K562 (cell line): ENCODE measurements at places on chromosomes 5 and 9.
A peak's percentile ranks its signal among the peaks of the same experiment; 100 is the strongest.

- no peaks in the 10 kb centered on the region for H3K27me3 ChIP-seq
- H3K36me3 ChIP-seq: peaks cover 55% of the 10 kb centered on the region; the same call in 2 of the 3 replicates
- no peak overlapping the region for H3K4me3 ChIP-seq
- no peak for DNase-seq
- H3K27ac ChIP-seq: no peak overlapping the region
Measured at GRCh38 chr5:177546258-177546741, 8.1 kb downstream of the FAM193B start.

DNA sequence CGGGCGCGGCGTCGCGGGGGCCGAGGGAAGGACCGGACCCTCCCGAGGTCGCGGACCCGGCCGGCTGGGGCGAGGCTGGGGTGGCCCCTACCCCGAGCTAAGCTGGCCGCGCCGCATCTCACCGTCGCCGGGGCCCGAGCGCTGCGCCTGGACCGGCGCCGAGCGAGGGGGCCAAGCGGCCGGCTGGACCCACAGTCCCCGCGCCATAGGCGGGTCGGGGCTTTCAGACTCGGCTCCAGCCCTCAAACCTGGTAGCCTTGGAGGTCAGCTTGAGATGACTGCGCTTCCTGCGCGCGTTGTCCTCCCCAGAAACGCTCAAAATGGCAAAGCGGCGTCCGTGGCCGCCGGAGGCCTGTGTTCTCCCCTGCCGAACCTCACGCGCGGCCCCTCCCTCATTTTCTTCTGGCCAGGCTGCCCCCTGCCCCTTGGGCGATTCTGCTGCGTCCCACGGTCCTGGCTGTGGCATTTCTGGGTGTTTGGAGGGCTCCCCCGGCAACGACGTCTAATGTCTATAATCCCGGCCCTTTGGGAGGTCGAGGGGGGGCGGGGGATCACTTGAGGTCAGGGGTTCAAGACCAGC is 8.7 kb upstream of the GRIN1 start:
- H3K4me1 ChIP-seq: peaks cover 37% of the 10 kb centered on the region
- no peaks in the 10 kb centered on the region for H3K27me3 ChIP-seq
- H3K36me3 ChIP-seq: peaks cover 2% of the 10 kb centered on the region; the same call in 1 of the 3 replicates
- DNase-seq: no peak

- peaks cover 3% of the 10 kb centered on the region; the same call in 1 of the 3 replicates for H3K4me1 ChIP-seq
- no peak overlapping the region for H3K4me3 ChIP-seq
- no peak overlapping the region for H3K27ac ChIP-seq
Measured at GRCh38 chr9:89304834-89305188, 6.2 kb upstream of the CKS2 start.

DNA sequence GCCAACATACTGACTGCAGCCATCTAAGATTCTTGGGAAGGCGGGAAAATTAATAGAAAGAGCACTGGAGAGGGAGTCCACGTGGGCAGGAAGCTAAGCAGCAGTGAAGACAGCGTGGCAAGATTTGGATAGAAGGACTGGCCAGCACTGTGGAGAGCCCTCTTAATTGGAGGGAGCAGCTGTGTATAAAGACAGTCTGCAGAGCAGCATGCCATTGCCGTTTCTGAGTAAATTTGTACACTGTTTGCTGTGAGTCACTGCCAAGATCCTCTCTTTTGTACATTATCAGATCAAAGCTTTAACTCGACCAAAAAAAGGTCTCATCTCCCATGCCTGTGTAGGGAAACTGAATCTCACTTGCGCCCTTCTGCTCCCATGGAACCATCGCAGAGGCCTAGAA is 45.3 kb downstream of the INSYN2B start:
- H3K4me1 ChIP-seq: peaks cover 8% of the 10 kb centered on the region; the same call in 2 of the 3 replicates
- no peak overlapping the region for H3K27ac ChIP-seq
- no peak overlapping the region for H3K4me3 ChIP-seq
- no peaks in the 10 kb centered on the region for H3K36me3 ChIP-seq
- peaks cover 4% of the 10 kb centered on the region; the same call in 1 of the 3 replicates for H3K27me3 ChIP-seq
- DNase-seq: peak; percentile 6

GRCh38 chr5:173981185-173981761 is 7.7 kb upstream of the C5orf47 start:
- no peak overlapping the region for H3K4me3 ChIP-seq
- H3K4me1 ChIP-seq: no peaks in the 10 kb centered on the region
- H3K27ac ChIP-seq: no peak overlapping the region
- H3K36me3 ChIP-seq: no peaks in the 10 kb centered on the region
- no peak for DNase-seq

DNA sequence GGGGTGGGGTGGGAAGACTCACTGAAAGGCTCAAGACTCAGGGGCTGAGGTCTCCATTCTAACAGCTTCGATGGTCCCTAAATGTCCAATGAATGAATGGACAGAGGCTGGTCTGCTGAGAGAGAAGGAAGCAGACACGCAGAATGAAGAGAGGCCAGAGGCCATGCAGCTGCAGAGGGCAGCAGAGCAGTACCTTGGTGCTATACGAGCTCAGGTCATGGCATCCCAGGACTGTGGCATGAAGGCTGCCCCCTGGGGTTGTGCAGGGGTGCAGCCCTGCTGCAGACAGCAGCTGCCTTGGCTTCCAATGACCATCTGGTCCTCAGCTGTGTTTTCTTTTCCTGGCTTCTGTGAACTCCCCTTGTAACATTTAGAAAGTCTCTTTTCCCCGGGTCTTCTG is 15.2 kb upstream of the CORO2A start:
- peaks cover 3% of the 10 kb centered on the region; the same call in 1 of the 3 replicates for H3K36me3 ChIP-seq
- H3K27ac ChIP-seq: no peak overlapping the region
- no peak for DNase-seq
- H3K4me1 ChIP-seq: peaks cover 22% of the 10 kb centered on the region
- no peak overlapping the region for H3K4me3 ChIP-seq

- H3K36me3 ChIP-seq: no peaks in the 10 kb centered on the region
- H3K27me3 ChIP-seq: no peaks in the 10 kb centered on the region
- H3K4me3 ChIP-seq: no peak overlapping the region
- H3K4me1 ChIP-seq: no peaks in the 10 kb centered on the region
- H3K27ac ChIP-seq: no peak overlapping the region
Measured at GRCh38 chr5:138986186-138986800, 111.2 kb upstream of the LRRTM2 start.

- no peak overlapping the region for H3K4me3 ChIP-seq
- H3K36me3 ChIP-seq: no peaks in the 10 kb centered on the region
- H3K27me3 ChIP-seq: peaks cover 5% of the 10 kb centered on the region
- DNase-seq: no peak
Measured at GRCh38 chr5:173535976-173536639, 80.3 kb downstream of the BOD1 start.
